ENCODE measurements at places on chromosomes 12 and 14.

DNA sequence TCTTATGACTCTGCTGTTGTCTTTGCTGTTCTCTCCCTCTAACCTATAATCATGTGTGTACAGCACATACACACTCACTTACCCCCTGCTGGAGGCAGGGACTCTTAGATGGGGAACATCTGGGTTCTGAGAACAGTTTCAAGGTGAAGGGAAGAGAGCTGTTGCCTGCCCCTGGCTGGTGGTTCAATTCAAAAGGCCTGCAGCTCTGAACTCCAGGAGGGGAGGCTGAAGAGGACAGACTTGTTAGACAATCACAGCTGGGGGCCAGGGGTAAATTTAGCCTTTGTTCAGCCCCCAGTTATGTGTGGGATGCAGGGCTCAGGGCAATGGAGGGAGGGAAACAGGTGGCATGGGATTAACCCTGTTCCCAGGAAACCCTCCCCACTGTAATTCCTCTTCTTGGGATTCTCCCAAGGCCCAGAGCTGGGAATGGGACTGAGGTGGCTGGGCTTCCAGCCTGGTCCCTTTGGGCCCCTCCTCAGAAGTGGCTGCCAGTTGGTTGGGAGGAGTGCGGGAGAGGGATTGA lies 1.9 kb downstream of the MYL6B start:
- DNase-seq: no peak

DNA sequence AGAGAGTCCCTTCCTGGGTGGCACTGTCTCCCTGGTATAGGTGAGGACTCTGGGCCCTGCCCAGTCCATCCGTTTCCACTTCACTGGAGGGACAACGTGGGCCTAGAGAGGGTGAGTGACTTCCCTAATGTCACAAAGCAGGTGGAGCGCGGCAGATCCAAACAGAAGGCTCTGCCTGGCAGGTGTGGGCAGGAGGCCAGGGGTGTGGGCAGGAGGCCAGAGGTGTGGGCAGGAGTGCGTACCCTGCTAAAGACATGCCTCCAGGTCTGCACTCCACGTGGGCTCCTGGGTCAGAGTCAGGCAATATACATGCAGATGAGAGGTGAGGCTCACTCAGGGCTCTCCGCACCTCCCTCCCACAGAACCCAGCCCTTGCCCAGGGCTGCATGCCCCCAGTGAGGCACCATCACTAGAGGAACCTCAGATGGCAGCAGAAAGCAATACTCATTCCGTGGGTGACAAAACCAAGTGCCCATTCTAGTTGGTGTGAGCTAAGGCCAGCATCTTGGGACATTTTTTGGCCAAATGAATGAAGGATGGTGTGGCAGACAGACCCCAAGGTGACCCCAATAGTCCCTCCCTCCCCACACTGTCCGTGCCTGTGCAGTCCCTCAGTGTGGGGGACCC lies 271.6 kb upstream of the RTL1 start:
- DNase-seq: no peak

GRCh38 chr12:31440586-31440985 lies 114.6 kb upstream of the SINHCAF start:
- DNase-seq: no peak

DNA sequence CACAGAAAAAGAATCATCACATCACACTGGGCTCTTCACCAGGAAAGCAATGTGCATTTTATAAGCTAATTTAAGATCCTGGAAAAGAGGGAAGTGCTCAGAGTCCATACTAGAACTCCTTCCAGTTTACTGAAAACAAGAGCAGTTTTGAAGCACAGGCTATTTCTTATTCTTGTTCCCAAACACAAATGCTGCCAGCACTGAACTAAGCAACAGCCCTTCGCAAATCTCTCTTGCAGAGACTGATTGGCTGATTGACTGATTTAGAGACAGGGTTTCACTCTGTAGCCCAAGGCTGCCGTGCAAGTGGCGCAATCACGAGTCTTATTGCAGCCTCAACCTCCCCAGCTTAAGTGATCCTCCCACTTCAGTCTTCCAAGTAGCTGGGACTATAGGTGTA lies 44.8 kb downstream of the BCL2L14 start:
- DNase-seq: no peak

GRCh38 chr14:25501749-25502148 lies 451.8 kb upstream of the STXBP6 start:
- no peak for DNase-seq

DNA sequence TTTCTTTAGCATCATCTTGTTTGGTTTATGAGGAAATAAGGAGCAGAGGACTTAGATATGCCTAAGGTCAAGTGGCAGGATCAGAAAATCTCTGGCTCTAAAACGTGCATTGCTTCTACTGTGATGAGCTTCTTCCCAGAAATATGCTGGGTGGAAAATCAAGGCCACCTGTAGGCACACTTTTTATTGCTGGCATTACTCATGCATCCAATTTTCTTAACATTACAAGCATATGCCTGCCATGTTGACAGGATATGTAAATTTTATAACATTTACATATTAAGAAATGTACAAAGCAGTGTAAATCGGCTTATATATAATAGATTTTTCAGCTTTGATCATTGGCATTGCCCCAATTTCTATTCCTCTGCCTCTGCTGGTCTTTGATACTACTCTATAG lies 409.6 kb downstream of the TMEM132D start:
- no peak for DNase-seq

All from stimulated activated CD8-positive, alpha-beta memory T cell treated with anti-CD3 and anti-CD28 coated beads, Interleukin-15, amount 100 ng/mL, for 4 hours (primary cell).